Activated CD4-positive, alpha-beta T cell treated with anti-CD3 and anti-CD28 coated beads, Interleukin-2, amount 10 ng/mL, durations not matched to agents 24 days and 14 days (primary cell): ENCODE measurements at places on chromosomes 3 and 15. TPM values are rescaled to one million over a fixed set of nuclear protein-coding genes. Genes with fewer than 3 reads are reported as not detected.

DNA sequence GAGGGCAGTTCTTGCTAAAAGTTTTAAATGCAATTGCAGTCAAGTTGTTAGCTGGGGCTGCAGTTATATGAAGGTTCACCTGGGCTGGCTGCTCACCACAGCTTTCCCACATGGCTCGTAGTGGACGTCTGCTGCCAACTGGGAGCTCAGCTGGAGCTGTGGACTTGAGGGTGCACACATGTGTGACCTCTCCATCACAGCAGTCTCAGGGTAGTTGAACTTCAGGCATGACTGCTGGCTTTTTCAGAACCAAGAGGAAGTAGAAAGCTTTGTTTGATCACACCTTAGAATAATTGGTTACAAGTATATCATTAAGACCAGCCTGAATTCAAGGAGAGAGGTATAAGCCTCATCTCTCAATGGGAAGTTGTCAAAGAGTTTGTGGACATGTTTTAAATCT lies 74.1 kb downstream of the CHL1 start:
- no peak for DNase-seq
- no peak overlapping the region for H3K27ac ChIP-seq
- H3K4me3 ChIP-seq: no peak overlapping the region
- no peaks in the 10 kb centered on the region for H3K36me3 ChIP-seq
- no peaks in the 10 kb centered on the region for H3K27me3 ChIP-seq

GRCh38 chr3:183400352-183400751 lies 28.1 kb downstream of the MCF2L2 start:
- H3K4me3 ChIP-seq: no peak overlapping the region
- H3K36me3 ChIP-seq: no peaks in the 10 kb centered on the region
- peaks cover 7% of the 10 kb centered on the region for H3K4me1 ChIP-seq
- H3K27ac ChIP-seq: no peak overlapping the region

GRCh38 chr15:38682861-38683260 lies 118.2 kb upstream of the RASGRP1 start:
- peak overlapping the region; percentile 97 for H3K27ac ChIP-seq
- H3K27me3 ChIP-seq: no peaks in the 10 kb centered on the region
- peaks cover 68% of the 10 kb centered on the region for H3K4me1 ChIP-seq
- DNase-seq: no peak
- H3K4me3 ChIP-seq: no peak overlapping the region
- peaks cover 10% of the 10 kb centered on the region for H3K36me3 ChIP-seq

GRCh38 chr3:188468662-188469061 lies 314.7 kb downstream of the LPP start:
- H3K4me1 ChIP-seq: peaks cover 3% of the 10 kb centered on the region
- no peak for DNase-seq
- H3K27me3 ChIP-seq: no peaks in the 10 kb centered on the region
- H3K36me3 ChIP-seq: peaks cover 17% of the 10 kb centered on the region

The LRRC31 gene
- total RNA-seq: not detected in 2 replicates

- no peaks in the 10 kb centered on the region for H3K36me3 ChIP-seq
- H3K27ac ChIP-seq: no peak overlapping the region
- H3K4me1 ChIP-seq: no peaks in the 10 kb centered on the region
- no peak overlapping the region for H3K4me3 ChIP-seq
- DNase-seq: no peak
- H3K27me3 ChIP-seq: no peaks in the 10 kb centered on the region
These were observed 74.8 kb downstream of the SNTN start for GRCh38 chr3:63727233-63727632.

- H3K4me1 ChIP-seq: peaks cover 60% of the 10 kb centered on the region
- DNase-seq: no peak
- peak overlapping the region; percentile 63 for H3K4me3 ChIP-seq
- H3K36me3 ChIP-seq: no peaks in the 10 kb centered on the region
These were observed 360.7 kb upstream of the ICE2 start for GRCh38 chr15:60839510-60840211.

The RASGRF1 gene
- not detected in 2 replicates for total RNA-seq

DNA sequence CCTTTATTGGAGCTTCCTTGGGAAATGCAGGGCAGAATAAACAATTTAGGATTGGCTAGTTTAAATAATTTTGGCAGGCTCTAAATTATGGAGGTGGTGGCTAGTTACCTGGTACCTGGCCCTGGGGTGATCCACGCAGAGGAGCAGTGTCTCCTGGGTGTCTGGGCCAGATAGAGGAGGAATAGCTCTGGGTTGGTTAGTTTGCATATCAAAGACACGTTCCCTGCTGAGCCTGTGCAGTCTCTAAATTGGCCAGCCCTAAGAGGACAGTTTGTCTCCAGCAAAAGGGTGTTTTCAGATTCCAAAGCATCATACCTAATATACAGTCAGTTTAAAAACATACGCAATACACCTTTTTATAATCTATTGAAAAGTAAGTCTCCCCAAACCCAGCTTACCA lies 333.3 kb upstream of the TPM1 start:
- H3K27ac ChIP-seq: no peak overlapping the region
- no peaks in the 10 kb centered on the region for H3K27me3 ChIP-seq
- DNase-seq: no peak
- no peak overlapping the region for H3K4me3 ChIP-seq
- H3K36me3 ChIP-seq: no peaks in the 10 kb centered on the region
- H3K4me1 ChIP-seq: peaks cover 7% of the 10 kb centered on the region

The ACTC1 gene
- total RNA-seq: not detected in 2 replicates

DNA sequence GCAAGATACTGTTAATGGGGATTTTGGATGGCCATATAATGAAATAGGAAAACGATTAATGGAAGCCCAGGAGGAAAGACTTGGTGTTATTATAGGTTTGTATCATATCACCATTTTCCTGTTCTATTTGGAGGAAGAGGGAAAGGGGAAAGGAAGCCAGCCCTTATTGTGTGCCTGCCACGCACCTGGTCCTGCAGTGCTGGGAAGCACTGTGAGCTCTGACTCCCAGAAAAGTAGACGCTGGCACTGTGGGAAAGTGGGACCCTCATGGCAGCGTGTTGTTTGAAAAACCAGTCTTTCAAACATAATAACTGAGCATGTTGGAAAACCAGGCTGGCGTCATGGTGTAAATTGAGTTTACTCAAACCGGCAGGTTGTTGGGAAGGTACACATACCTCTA lies 22.0 kb downstream of the CGNL1 start:
- no peak overlapping the region for H3K4me3 ChIP-seq
- no peaks in the 10 kb centered on the region for H3K4me1 ChIP-seq
- DNase-seq: no peak

DNA sequence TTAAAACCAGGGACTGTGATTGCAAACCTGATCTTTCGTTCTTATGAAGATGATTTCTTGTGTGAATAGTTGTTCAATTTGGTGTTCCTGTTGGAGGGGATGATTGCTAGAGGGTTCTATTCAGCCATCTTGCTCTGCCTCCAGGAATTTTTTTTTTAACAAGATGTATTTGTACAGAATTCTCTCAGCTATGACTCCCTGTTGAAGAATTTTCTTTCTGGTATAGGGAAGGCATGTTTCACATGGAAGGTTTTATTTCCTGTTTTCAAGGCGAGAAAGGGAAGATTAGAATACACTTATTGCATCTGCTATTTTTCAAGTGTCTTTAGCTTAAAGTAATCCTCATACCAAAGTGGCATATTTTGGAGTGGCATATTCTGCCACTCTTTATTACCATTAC lies 5.6 kb upstream of the LRRC34 start:
- DNase-seq: no peak
- H3K27ac ChIP-seq: no peak overlapping the region
- no peak overlapping the region for H3K4me3 ChIP-seq
- peaks cover 45% of the 10 kb centered on the region for H3K27me3 ChIP-seq
- H3K36me3 ChIP-seq: peaks cover 7% of the 10 kb centered on the region

GRCh38 chr3:63990204-63990603 lies 33.1 kb downstream of the PSMD6 start:
- H3K4me3 ChIP-seq: no peak overlapping the region
- peaks cover 33% of the 10 kb centered on the region for H3K4me1 ChIP-seq
- H3K27ac ChIP-seq: peak overlapping the region; percentile 60
- H3K27me3 ChIP-seq: no peaks in the 10 kb centered on the region
- H3K36me3 ChIP-seq: peaks cover 73% of the 10 kb centered on the region

DNA sequence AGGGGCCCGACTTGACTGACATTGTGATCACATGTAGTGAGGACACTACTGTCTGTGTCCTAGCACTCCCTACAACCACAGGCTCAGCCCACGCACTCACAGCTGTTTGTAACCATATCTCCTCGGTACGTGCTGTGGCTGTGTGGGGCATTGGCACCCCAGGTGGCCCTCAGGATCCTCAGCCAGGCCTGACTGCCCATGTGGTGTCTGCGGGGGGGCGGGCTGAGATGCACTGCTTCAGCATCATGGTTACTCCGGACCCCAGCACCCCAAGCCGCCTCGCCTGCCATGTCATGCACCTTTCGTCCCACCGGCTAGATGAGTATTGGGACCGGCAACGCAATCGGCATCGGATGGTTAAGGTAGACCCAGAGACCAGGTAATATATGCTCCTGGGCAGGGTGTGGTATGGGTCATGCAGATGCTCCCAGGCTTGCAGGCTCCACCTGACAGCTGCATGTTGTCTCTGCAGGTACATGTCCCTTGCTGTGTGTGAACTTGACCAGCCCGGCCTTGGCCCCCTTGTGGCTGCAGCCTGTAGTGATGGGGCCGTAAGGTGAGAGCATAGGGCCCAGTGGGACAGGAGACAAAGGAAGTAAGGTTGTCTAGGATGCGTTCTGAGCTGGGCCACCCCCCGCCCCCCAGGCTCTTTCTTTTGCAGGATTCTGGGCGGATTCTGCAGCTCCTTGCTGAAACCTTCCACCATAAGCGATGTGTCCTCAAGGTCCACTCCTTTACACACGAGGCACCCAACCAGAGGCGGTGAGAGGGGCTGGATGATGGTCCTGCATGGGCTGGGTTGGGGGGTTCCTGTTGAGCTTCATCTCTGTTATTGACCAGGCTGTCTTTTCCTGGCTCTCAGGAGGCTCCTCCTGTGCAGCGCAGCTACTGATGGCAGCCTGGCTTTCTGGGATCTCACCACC lies 4.4 kb downstream of the DALRD3 start:
- DNase-seq: peak; percentile 86
- no peaks in the 10 kb centered on the region for H3K27me3 ChIP-seq
- H3K4me1 ChIP-seq: peaks cover 16% of the 10 kb centered on the region
- no peak overlapping the region for H3K27ac ChIP-seq
- peaks cover 38% of the 10 kb centered on the region for H3K36me3 ChIP-seq
- no peak overlapping the region for H3K4me3 ChIP-seq

- H3K4me1 ChIP-seq: no peaks in the 10 kb centered on the region
- no peak overlapping the region for H3K4me3 ChIP-seq
- H3K27me3 ChIP-seq: peaks cover 17% of the 10 kb centered on the region
- no peaks in the 10 kb centered on the region for H3K36me3 ChIP-seq
- DNase-seq: no peak
These were observed 20.6 kb downstream of the SAMD7 start for GRCh38 chr3:169931747-169932520.

- peaks cover 3% of the 10 kb centered on the region for H3K4me1 ChIP-seq
- H3K27ac ChIP-seq: no peak overlapping the region
- no peak overlapping the region for H3K4me3 ChIP-seq
- H3K36me3 ChIP-seq: peaks cover 69% of the 10 kb centered on the region
- no peak for DNase-seq
- no peaks in the 10 kb centered on the region for H3K27me3 ChIP-seq
These were observed 35.3 kb downstream of the TLE3 start for GRCh38 chr15:70062321-70062956.

- H3K4me1 ChIP-seq: peaks cover 4% of the 10 kb centered on the region
- H3K27me3 ChIP-seq: no peaks in the 10 kb centered on the region
- no peak overlapping the region for H3K27ac ChIP-seq
These were observed 46.4 kb downstream of the ST3GAL6 start for GRCh38 chr3:98809557-98809956.

DNA sequence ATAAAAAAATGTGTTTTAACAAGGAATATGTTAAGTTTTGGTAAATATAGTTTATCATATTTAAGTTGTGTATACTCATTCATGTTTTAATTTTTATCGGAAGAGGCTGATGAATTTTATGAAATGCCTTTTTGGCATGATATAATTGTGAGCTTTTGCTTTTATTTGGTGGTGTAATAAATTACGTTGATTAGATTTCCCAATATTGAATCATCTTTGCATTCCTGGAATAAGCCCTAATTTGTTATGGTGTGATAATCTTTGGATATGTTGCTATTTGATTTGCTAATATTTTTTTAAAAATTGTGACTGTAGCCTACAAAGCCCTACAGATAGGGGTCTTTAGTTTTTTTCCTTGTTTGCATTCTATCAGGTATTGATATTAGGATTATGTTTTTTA lies 107.4 kb downstream of the IGF1R start:
- DNase-seq: no peak
- peaks cover 5% of the 10 kb centered on the region for H3K4me1 ChIP-seq
- no peaks in the 10 kb centered on the region for H3K27me3 ChIP-seq

DNA sequence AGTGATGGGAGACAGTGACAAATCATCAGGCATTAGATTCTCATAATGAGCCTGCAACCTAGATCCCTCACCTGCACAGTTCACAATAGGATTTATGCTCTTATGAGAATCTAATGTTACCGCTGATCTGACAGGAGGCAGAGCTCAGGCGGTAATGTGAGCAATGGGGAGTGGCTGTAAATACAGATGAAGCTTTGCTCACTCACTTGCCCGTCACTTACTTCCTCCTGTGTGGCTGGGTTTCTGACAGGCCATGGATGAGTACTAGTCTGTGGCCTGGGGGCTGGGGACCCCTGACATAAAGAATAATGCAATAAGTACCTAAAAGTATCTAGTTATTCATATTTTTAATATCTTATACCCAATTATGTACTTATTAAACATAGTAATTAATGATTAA lies 15.6 kb downstream of the IQCB1 start:
- no peaks in the 10 kb centered on the region for H3K27me3 ChIP-seq
- no peak overlapping the region for H3K27ac ChIP-seq
- H3K36me3 ChIP-seq: peaks cover 79% of the 10 kb centered on the region
- no peak for DNase-seq

The BFSP2 gene
- not detected in 2 replicates for total RNA-seq

- peaks cover 3% of the 10 kb centered on the region for H3K27me3 ChIP-seq
- H3K4me3 ChIP-seq: no peak overlapping the region
- peak overlapping the region; percentile 42 for H3K27ac ChIP-seq
- no peaks in the 10 kb centered on the region for H3K36me3 ChIP-seq
- no peak for DNase-seq
These were observed 29.7 kb upstream of the LIPC start for GRCh38 chr15:58401991-58402649.

The NR2E3 gene
- total RNA-seq: not detected in 2 replicates

GRCh38 chr3:173584838-173585831 lies 187.6 kb downstream of the NLGN1 start:
- H3K4me1 ChIP-seq: peaks cover 8% of the 10 kb centered on the region
- no peak overlapping the region for H3K27ac ChIP-seq

The SPTBN5 gene
- total RNA-seq: 0.64 and 0.65 TPM in 2 replicates

DNA sequence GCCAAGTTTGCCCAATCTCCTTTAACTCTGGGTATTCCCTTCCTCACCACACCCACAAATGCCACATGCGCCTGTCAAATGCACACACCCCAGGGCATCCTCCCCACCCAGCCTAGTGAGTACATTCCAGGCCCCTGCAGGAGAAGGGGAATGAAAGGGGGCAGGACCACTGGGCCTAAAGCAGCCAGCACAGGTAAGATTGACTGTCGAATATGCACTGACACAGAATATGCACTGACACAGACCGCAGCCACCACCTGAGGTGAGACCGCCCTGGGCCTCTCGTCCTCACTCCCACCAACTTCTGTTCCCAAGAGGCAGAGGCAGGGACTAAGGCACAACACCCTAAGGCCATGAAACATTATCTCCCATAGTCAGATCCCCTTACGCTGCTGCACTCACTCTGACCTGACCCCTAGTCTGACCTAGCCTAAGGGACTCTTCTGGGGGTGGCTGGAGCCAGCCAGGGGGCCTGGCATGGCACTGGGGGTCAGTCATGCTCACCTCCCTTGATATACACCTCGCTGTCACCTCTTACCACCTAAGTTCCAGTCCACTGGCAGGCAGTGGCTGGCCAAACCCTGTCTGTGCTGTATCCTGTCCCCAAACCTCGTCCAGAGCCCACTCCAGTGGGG lies 10.8 kb downstream of the AP3B2 start:
- H3K4me1 ChIP-seq: no peaks in the 10 kb centered on the region
